CD4-positive, alpha-beta T cell treated with Interleukin-4 for 1 hour (primary cell): ENCODE measurements at places on chromosomes 12 and 14.
A peak's percentile ranks its signal among the peaks of the same experiment; 100 is the strongest.

- no peak for DNase-seq
Observed at GRCh38 chr12:42510823-42511222, 78.7 kb downstream of the PRICKLE1 start.

- no peak for DNase-seq
Observed at GRCh38 chr14:94113490-94113889, 3.0 kb downstream of the IFI27 start.

GRCh38 chr12:49455501-49455900 lies 83.3 kb upstream of the KCNH3 start:
- DNase-seq: no peak

- no peak for DNase-seq
Observed at GRCh38 chr12:46230306-46230705, 38.5 kb downstream of the SLC38A1 start.

DNA sequence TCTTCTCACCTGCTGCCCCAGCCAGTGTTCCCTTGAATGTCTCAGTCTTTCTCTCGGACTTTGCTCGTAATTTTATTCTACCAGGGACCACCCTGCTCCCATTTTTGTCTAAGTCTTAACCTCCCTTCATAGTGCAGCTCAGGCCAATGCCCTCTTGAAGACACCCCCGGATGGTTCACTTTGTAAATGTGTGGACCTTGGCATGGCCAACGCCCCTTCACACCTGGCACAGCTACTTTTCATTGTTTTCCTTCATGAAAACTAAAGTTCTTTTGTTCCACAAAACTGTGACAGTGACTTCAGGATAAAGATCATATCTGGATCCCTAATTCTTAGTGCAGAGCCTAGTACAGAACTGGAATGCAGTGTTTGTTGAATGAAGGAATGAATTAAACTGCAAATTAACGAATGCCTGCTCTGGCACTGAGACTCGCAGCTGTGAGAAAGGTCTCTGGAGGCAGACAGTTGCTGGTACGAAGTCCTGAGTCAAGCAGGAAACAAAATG lies 3.5 kb upstream of the RNASE4 start:
- DNase-seq: no peak

- DNase-seq: no peak
Observed at GRCh38 chr12:12086973-12087692, 16.4 kb downstream of the BCL2L14 start.

DNA sequence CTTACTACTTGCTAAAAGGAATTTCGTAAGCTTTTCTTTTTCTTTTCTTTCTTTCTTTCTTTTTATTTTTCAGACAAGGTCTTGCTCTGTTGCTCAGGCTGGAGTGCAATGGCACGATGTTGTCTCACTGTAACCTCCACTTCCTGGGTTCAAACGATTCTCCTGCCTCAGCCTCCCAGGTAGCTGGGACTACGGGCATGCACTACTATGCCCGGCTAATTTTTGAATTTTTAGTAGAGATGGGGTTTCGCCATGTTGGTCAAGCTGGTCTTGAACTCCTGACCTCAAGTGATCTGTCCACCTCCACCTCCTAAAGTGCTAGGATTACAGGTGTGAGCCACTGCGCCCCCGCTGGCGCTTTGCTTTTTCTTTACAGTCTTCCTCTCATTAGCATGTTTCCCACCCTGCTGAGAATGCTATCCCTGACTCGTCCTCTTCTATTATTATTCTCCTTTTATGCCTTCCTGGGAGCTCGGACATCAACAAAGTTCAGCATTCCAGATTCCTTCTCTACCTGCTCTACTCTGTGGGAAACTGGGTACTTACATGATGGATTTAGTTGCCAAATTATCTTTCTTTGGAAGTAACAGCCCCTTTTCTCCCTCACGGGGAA lies 3.1 kb downstream of the MTHFD1 start:
- no peak for DNase-seq

GRCh38 chr14:55874785-55875184 lies 243.4 kb upstream of the PELI2 start:
- DNase-seq: no peak

- no peak for DNase-seq
Observed at GRCh38 chr12:54060174-54060974, 6.7 kb downstream of the HOXC4 start.

DNA sequence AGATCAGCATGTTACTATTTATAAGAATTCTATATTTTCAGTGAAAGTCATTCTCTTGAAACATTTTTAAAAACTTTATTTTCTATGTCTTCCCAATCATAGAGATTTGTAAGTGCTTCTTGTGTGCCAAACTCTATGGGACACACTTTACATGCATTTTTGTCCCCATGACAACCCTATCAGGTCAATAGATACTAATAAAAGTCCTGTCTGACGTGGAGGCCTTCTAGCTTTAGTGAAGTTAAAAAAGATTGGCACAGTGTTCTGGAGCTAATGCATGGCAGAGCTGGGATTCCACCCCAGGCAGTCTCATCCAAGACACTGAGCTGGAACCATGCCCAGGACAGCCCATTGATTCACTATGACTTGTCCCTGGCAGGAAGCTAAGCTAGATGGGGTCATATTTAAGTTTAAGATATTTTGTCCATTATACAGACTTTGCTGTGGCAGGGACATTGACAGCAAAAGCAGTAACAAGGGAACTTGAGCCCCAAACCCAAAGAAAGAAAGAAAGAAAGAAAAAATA lies 28.1 kb downstream of the TTC6 start:
- DNase-seq: no peak

GRCh38 chr12:122116707-122117535 lies 38.4 kb downstream of the MLXIP start:
- no peak for DNase-seq

GRCh38 chr12:53748072-53748840 lies 3.5 kb downstream of the CISTR start:
- DNase-seq: no peak

DNA sequence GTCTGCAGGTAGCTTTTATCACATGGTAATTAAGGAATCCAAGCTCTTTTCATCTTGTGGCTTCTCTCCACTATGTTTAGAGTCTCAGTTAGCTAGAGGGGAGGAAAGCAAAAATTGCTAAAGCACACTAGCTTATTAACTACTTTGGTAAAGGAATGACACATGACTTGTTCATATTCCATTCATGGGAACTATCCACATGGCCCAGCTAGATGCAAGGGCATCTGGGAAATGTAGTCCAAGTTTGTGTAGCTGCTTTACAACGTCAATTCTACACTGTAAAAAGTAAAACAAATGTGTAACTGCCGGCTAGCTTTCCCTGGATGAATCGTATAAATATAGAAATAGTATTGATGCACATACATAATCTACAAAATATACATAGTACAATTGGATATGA lies 244.5 kb upstream of the LRFN5 start:
- DNase-seq: no peak

DNA sequence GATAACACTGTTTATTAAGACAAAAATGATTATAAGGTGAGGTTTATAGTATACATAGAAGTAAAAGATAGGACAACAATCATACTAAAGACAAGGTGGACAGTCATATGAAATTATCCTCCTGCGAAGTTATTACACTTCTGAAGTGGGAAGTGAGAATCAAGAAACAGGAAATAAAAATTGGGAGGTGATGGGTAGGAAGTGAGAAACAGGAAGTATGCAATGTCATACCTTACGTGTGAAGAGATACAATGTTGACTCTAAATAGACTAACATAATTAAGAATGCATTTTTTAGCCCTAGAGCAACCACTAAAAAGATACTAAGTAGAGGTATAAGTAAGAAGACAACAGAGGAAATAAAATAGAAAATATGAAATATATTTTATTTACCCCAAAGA lies 43.7 kb downstream of the GRIN2B start:
- no peak for DNase-seq

GRCh38 chr14:93927800-93928145 lies 629 bp downstream of the FAM181A start:
- DNase-seq: no peak

DNA sequence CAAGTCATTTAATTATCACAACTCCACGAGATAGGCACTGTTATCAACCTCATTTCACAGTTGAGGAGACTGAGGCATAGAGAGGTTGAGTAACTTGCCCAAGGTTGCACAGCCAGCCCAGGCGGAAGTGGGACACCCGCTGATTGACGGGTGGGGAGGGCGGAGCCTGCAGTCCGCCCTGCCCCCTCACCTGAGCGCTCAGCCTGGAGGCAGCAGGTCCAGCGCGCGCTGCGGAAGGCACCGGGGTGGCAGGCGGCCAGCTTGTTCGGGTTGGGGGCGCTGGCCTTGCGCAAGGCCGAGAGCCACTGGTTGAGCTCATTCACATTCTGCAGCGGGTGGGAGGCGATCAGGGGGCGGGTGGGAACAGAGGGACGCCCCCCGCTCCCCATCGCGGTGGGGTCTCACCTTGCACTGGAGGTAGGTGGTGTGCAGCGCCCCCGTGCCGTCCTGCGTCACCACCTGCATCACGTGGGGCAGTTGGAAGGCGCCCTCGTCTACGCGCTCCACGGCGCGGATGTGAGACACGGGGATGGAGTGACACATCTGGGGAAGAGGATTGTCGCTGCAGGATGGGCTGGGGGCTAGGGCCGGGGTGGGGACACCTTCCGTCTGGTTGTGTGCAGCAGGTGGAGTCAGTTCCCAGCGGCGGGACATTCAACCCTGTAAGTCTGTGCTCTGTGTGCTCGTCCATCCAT lies 31.7 kb downstream of the RASAL1 start:
- peak; percentile 73 for DNase-seq

GRCh38 chr12:89411846-89412245 lies 59.5 kb upstream of the DUSP6 start:
- no peak for DNase-seq

DNA sequence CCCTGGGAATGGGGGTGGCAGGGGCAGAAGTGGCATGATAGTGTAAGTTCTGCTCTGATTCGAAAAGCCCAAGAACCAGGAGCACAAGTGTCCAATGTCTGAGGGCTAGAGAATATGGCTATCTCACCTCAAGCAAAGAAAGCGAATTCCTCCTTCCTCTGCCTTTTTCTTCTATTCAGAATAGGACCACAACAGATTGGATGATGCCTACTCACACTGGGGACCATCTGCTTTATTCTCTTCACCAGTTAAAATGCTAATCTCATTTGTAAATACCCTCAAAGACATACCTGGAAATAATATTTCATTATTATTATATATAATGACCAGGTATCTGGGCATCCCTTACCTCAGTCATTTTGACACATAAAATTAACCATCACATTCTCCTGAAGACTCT lies 808.7 kb downstream of the NRXN3 start:
- no peak for DNase-seq

GRCh38 chr12:50506753-50507473 lies 2.1 kb downstream of the DIP2B start:
- DNase-seq: no peak

DNA sequence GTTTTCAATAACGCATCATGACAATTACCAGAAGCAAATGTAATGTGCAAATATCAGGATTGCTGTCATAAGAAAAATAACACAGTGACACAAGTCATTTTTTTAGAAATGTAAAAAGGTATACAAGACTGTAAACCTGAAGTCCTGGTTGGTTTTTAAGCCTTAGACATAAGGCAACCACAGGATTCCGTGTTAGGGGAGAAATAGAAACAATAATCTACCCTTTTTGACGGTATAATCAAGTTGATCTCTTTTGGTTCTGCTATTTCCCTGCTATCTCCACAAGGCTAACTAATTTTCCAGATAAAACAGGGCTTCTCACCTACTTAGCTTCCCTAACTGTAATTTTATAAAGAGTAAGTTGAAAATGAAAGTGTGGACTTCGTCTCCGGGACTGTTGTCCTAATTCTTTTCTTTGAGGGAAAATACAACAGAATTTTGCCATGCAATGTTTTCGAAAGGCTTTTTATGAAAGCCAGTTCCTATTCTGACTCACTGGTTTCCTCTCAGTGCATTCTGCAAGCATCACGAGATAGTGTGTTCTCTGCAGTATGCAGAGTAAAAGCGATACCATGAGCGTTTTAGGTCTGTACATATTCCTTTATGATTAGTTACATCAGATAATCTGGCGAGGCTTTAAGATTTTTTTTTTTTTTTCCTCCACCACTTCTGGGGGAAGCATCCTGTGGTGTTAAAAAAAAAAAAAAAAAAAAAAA lies 10.6 kb downstream of the MYO1H start:
- no peak for DNase-seq

GRCh38 chr12:91870872-91871707 lies 274.6 kb downstream of the BTG1 start:
- no peak for DNase-seq

DNA sequence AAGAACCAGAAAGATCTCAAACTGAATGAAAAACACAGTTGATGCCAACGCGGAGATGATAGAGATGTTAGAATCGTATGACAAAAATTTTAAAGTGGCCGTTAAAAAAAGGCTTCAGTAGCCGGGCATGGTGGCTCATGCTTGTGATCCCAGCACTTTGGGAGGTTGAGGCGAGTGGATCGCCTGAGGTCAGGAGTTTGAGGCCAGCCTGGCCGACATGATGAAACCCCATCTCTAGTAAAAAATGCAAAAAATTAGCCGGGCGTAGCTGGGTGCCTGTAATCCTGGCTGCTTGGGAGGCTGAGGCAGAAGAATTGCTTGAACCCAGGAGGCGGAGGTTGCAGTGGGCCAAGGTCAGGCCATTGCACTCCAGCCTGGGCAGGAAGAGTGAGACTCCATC lies 5.4 kb upstream of the ACVRL1 start:
- no peak for DNase-seq

DNA sequence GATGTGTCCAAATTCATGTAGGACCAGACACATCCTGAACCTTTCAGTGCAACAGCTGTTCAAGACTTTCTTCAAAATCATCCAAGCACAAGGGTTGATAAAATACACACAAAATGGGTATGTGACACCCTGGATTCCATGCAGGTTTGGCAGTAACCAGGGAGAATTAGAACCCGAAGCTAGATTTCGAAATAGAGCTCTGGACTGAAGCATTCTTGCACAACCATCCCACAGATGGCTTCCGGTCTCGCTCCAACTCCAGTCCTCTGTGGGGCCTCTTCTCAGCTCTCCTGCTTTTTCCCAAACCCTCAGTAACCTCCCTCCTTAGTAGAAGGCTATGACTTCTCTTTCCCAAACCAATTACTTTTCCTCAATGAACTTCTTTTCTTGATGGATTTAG lies 171.3 kb downstream of the TTC7B start:
- no peak for DNase-seq

- DNase-seq: peak; percentile 28
Observed at GRCh38 chr14:22386924-22387775, 201.9 kb downstream of the DAD1 start.

- DNase-seq: no peak
Observed at GRCh38 chr12:24023081-24023480, 73.6 kb upstream of the SOX5 start.

DNA sequence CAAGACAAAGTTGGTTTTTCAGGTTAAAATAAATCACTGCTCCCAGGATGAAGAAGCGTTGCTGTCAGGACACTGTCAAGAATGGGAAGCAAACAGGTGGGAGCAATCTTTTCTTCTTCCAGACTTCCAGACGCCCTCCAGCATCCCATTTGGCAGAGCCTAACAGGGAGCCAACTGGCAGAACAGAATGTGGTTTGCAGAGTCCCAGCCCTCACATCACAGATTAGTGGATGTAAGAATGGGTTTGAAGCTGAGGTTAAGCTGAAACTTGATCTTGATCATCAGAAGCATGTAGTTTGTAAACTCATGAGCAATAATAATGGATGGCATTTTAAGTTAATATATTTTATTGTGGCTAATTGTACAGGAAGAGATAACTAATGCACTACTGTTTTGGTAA lies 636.4 kb downstream of the SLC6A15 start:
- DNase-seq: no peak

- no peak for DNase-seq
Observed at GRCh38 chr12:54024581-54025305, 3.5 kb upstream of the HOXC6 start.

- peak; percentile 43 for DNase-seq
Observed at GRCh38 chr12:107322063-107322462, 228.7 kb upstream of the CRY1 start.

GRCh38 chr12:63816031-63816430 lies 28.5 kb upstream of the SRGAP1 start:
- no peak for DNase-seq

GRCh38 chr14:67986131-67986841 lies 166.7 kb downstream of the RAD51B start:
- DNase-seq: no peak
